ENCODE measurements at places on chromosomes 16 and 17.
A peak's percentile ranks its signal among the peaks of the same experiment; 100 is the strongest.

DNA sequence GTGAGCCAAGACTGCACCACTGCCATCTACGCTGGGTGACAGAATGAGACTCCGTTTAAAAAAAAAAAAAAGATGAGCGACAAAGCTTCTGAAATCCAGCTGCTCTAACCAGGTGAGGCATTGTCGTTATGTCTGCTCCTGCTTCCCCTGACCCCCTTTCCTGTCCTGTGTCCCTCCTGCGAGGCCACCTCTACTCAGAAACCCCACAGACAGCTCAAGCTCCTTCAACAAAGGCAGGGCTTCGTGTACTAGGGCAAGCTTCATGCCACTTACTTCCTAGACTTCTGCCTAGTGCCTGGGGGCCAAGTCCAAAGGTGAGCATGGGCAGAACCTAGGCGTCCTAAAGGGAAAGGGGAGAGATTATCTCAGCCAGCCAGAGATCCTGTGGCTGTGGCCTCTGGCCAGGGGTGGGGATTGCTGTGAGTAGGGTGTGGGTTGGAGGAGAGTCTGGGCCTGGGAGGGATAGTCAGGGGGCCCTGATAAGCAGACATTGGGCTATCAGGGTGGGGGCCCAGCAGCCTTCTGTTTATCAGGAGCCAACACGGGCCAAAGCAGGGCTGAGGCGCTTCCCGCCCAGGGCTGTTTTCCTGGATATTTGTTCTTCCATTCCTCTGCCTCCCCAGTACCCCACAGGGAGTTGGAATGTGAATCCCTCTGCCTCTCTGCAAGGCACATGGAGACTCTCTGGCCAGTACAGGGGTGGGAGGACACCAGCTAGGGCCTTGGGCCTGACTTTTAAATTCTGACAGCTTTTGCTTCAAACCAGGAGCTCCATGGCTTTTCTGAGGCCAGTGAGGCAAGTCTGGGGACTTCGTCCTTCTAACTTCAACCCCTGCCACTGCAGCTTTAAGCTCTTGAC lies 10.4 kb downstream of the ERAL1 start:
- DNase-seq, result peak; percentile 51

GRCh38 chr17:7356072-7356549 lies 1.2 kb downstream of the TMEM95 start:
- DNase-seq, result peak; percentile 87

DNA sequence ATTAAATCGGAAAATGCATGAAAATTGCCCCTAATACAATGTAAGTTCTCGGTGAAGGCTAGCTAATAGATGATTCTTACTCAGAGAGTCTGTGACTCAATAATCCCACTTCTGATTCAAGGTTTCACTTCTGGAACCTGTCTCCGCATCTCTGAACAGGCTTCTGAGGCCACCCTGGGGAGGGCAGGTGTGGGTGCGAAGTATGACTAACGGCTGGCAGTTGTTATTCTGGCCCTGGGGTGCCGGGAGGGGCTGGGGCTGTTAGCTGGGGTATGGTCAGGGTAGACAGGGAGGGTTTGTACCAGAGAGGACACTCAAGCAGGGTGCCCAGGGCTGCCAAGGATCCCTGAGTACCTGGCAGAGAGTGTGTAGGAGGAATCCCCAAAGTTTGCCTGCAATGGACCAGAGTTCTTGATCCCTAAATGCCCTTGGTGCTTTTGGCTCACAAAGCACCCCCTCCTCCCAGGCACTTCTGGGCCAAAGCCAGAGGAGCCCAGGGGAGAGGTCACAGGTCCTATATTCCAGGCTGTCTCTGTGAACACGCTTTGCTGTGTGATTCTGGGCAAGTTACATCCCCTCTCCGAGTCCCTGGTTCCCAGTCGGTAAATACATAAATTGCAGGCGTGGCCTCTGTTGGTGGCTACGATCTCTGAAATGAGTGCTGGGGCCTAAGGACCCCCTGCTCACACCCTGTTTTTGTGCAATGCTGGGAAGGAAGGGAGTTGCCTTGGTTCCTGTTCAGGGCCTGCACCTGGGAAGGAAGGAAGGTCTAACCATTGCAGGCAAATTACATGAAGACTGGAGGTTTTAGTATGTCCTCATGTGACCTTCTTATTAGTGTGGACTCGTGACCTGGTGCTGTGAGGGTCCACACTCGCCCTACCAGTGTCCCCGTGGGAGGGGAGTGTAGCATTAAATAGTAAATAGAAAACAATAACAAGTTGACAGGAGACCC lies 49.9 kb upstream of the CPNE2 start:
- DNase-seq, result no peak

DNA sequence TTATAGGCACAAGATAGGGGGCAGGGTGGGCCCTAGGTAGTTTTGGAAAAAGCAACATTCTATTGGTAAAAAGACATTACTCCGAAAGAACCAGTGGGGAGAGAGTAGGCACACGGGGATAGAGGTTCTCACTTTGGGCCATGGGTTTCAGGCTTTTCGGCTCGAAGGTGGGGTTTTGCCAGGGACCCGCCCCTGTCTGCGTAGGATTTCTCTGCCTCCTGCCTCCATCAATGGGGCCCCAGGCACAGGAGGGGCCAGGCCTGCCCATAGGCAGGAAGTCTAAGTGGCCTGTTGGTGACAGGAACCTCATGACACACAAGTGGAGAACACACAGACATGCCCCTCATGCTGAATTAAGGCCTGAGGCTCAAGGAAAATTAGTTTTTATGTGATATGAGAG lies 57.5 kb downstream of the RNF213 start:
- no peak for DNase-seq

- no peak for DNase-seq
Measured at GRCh38 chr17:2703606-2704005, 8.0 kb downstream of the CLUH start.

- DNase-seq, result no peak
Measured at GRCh38 chr17:17500999-17501605, 4.9 kb upstream of the RASD1 start.

DNA sequence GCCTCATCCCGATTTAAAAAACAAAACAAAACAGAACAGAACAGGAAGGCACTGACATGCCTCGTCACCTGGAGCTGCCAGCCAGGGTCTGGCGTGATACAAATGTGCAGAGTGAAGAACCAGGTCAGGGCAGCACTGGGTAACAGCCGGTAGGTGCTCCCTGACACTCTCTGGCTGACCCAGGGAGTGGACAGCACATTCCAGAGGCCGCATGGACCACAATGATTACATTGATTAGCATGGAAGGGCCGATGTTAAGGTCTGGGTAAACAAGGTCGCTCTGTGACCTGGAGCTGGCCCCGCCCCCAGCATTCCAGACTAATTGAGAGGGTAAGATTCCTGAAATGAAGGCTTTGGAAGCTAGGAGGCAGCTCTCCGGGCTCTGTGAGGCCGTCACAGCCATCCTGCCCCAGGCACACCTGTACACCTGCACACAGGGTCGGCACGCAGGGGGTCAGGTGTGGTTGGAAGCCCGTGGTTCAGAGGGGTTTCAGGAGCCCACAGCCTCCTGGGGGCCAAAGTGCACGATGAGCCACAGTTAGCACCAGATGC lies 21.4 kb downstream of the PIEZO1 start:
- peak; percentile 98 for DNase-seq

DNA sequence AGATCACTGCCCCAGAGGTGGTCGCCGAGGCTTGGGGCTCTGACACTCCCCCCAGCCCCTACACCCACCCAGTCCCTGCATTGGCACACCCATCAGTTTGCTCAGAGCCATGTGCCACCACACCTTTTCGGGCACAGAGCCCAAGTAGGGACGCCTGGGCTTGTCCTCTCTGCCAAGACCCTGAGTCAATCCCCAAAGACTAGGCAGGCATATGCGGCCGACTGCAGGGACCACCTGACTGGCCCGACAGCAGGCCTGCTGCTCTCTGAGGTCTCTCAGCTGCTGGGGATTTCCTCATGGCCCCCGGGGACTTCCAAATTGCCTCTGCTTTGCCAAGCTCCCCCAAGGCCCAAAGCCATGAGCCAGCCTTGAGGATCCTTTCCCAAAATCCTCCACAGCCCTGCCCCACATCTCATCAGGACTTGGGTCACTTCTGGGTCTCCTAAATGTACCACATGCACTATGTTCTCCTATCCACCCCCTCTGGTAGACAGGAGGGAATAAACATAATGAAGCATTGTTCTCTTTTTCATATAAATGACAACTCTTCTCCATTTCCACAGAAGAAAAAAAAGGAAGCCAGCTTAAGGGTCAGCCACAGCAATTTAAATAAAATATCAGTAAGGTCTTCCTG lies 30.6 kb downstream of the MYO18A start:
- DNase-seq, result no peak

DNA sequence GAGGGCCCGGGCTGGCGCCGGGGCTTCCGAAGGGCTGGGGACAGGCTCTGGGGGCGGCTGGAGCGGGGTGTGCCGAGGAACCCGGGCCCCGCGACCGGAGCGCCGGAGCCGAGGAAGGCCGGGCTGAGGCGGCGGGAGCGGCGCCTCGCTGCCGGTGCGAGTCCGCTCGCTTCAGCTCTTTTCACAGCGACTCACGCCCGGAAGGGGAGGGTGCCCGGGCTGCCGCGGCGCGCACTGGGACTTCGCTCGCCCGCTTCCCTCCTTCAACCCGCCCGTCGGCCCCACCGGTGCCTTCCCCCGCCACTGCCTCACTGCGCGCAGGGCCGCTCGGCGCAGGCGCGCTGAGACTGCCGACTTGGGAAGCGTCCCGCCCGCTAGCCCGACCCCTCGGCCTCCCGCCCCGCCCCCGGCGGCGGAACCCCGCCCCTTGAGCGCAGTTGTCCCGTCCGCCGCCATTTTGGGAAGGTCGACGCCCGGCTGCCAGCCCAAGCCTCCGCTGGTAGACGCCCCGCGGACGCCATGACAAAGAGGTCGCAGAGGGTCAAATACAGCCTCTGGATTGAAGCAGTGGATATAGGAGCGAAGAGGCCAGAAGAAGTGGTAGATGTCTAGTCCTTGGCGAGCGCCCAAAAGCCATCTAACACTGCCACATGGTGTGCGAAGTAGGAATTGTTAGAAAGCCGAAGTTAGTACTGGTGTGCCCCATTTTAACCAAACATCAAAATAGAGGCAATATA lies at the start of gene UBE2G1:
Gene UBE2G1 (minus strand): TSS at position 349 of the 737 bp plus-strand sequence. CDS start 359 bp downstream, outside the sequence.
- DNase-seq, result peak; percentile 99
